Non-pigmented ciliary epithelial cell (primary cell): ENCODE measurements at places on chromosomes 3 and 15.

DNA sequence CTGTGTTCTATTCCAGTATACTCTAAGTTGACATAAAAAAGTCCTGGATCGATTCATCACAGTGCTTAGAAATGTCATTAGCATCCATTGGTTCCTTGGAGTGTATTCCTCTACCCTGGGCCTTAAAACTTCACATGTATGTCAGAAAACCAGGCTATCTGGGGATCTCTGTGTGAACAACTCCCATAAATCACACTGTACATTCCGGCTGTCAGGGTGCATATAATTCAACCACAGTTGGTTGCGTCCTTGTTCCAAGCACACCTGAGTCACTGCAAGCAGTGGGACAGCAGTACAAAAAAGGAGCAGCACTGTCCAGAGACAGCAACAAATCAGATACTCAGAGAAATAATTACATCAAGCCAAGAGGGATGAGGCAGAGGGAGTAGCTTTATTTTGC lies 52.4 kb downstream of the PDZRN3 start:
- no peak for DNase-seq

DNA sequence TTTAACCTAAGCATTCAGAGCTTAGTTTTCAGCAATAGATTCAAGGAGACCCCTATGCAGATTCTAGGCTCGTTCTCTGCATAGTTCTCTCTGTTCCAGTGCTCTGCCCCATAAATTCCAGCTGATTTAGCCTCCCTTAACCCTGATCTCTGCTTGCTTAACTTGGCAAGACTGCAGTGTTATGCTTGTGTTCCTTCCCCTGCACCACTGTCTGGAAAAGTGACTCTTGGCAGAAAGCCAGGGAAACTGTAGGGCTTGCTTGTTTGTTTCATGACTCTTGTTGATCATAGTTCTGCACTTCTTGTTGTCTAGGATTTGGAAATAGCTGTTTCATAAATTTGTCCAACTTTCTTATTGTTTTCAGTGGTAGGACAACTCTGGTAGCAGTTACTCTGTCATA lies 40.1 kb downstream of the ANAPC13 start:
- no peak for DNase-seq

DNA sequence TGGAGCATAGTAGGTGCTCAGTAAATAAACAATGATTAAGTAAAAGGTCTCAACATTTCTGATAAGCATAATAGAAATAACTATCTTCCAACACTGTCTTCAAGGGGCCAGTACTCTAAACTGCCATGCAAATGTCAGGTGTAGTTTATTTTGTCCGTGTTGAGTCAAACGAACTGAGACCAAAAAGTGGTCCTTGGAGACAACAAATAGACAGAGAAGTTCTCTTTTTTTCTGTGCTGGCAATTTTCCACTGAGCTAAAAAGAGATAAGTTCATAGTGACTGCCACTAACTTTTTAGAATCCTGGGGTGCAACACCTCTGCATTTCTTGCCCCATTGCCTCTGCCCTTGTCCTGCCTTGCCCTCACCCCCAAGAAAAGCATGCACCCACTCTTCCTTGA lies 14.7 kb upstream of the MBNL1 start:
- no peak for DNase-seq

DNA sequence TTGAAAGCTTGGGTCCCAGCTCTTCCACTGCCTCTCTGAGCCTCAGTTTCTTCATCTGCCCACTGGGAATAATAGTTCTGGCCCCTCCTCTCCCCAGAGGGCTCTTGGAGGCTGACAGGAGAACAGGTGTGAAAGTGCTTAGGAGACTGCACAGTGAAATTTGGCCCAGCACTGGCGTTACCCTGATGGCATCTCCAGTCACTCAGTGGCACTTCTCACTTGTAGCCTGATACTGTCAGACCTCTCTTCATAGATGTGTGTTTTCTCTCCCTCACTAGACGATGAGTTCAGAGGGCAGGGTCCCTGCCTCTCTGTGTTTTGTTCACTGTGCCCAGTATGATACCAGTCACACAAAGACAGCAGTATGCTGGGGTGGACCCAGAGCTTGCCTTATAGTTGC lies 22.2 kb upstream of the IGDCC3 start:
- no peak for DNase-seq
